ENCODE measurements at places on chromosomes 13 and 19.

GRCh38 chr19:11166281-11167142, 10.9 kb upstream of the SPC24 start:
- DNase-seq = no peak

DNA sequence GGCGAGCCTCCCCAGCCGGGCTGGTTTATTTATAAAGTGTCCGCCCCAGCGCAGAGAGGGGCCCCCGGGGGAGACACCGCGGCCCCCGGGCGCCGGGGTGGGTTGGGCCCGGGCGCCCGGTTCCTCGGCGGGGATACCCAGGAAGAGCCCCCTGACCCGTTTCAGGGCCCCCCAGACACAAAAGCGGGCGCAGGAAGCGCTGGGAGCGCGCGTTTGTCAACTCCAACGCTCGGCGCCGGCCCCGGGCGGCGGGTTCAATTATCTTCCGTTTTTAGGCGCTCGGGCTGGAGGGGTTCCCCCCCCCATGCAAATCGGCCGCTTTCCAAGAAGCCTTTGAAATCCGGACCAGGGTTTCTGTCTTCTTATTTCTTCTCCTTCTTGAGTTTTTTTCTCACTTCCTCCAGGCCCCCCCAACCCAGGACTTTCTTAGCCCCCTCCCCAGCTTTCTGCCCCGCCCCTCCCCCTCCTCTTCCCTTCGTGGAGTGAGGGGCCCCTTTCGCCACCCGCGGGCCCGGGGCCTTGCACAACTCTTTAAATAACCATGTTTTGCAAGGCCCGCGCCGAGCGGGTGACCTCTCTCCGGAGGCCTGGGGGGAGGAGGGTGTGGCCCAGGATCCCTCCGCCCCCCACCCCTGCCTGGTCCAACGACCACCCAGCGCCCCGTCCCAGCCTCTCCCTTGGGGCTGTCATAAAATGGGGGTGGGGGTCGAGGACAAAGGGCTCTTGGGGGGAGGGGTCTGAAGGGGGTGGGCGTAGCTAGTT, 935 bp downstream of the ARID3A start:
- DNase-seq = peak; percentile 69

DNA sequence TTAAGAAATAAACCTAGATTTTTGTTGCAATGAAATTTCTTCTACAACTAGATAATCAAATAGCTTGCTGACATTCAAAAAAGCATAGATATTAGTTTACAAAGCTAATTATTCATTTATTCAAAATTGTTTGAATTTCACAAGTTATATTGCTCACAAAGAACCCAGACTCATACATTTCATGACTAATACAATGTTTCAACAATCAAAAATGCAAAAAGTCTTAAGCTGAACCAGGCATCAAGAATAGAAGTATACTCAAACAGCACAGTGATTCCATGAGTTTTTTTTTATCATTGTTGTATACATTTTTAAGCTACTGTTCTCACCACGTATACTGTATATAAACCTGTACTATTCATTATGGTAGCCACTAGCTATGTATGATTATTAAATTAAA, 51.0 kb downstream of the DIAPH3 start:
- DNase-seq = no peak

GRCh38 chr19:1313695-1314613, 28.3 kb downstream of the EFNA2 start:
- no peak for DNase-seq

GRCh38 chr19:42683917-42684513, 56.3 kb downstream of the PSG3 start:
- peak; percentile 7 for DNase-seq

DNA sequence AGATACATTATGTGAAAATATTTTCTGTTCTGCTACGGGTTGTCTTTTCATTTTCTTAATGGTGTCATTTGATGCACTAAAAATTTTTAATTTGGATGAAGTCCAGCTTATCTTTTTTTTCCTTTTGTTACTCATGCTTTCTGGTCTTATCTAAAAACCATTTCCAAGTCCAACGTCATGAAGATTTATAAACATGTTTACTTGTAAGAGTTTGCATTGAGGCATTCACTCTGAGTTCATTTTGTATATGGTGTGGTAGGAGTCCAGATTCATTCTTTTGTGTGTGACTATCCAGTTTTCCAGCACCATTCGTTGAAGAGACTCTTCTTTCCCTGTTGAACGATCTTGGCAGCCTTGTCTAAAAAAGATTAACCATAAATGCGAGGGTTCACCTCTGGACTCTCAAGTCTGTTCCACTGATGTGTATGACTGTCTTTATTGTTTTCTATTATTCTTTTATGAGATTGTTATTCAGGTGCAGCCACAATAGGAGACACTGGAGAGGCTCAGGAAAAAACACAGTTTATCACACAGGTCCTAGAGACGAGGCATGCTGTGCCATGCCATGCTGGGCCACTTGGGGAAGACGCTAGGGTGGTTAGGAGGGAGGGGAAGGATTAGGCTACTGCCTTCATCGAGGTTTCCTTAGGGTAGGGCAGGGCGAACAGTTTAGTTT, 35.0 kb downstream of the NAA16 start:
- no peak for DNase-seq

- DNase-seq = peak; percentile 94
Observed at GRCh38 chr19:2887391-2887914, 13.3 kb upstream of the ZNF57 start.

- no peak for DNase-seq
Observed at GRCh38 chr19:1790054-1790792, 21.9 kb downstream of the ATP8B3 start.

GRCh38 chr13:110817143-110817542, 97.7 kb downstream of the ANKRD10 start:
- DNase-seq = no peak

DNA sequence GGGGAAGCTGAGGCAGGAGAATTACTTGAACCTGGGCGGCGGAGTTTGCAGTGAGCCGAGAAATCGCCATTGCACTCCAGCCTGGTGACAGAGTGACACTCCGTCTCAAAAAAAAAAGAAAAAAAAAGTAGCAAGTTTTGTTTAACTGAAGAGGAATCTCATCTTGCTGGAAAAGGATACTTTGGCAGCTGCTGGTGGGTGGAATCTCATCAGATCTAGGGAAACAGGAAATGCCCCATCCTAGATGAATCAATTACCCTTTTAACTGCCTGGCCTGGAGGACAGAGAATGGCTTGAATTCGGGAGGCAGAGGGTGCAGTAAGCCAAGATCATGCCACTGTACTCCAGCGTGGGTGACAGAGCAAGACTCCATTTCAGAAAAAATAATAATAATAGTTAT, 8.4 kb downstream of the ZNF320 start:
- DNase-seq = no peak

GRCh38 chr13:30145709-30146367, 161.5 kb downstream of the KATNAL1 start:
- DNase-seq = no peak

GRCh38 chr13:58680115-58680514, 1048.6 kb downstream of the PCDH17 start:
- DNase-seq = no peak

DNA sequence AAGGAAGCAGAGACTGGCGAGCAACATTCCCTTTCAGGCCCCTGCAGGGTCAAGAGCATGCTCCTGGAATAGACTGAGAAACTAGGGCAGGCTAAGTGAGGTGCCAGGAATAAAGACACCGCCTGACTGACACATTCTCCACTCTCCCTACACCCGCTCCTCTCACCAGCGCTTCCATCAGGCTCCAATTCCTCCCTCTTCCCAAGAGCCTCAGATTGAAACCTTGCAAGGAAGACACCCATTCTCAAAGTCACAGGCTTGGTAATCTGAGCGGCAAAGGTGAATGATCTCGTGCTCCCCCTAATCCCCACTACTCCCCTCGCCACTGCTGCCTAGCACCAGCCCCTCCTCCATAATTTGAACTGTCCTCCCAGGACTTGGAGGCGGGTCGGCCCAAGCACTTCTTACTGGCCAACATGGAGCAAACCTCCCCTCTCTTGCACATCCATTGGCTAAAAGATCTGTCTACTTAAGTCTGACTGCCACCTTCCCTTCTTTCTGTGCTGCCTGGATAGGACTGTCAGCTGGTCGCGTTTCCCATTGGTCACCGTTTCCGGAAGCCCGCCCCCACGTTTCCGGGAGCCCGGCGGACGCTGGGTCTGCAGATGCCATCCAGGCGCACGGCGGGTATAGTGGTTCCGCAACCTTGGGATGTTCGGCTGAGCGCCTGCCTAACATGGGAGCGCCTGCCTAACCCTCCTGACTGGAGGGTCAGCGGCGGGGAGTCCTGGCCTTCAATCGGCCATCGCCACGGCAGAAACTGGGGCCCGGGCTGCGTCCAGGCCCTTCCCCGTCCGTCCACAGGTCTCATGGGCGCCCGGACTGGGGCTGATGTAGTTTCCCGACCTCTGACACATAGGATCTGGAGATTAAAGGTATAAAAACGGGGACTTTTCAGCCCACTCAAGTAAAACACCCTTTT, 33.6 kb downstream of the ZNF383 start:
- DNase-seq = no peak

- DNase-seq = peak; percentile 60
Observed at GRCh38 chr13:29801737-29802305, 48.6 kb downstream of the UBL3 start.

GRCh38 chr19:10433131-10433536, 12.8 kb downstream of the PDE4A start:
- DNase-seq = no peak

DNA sequence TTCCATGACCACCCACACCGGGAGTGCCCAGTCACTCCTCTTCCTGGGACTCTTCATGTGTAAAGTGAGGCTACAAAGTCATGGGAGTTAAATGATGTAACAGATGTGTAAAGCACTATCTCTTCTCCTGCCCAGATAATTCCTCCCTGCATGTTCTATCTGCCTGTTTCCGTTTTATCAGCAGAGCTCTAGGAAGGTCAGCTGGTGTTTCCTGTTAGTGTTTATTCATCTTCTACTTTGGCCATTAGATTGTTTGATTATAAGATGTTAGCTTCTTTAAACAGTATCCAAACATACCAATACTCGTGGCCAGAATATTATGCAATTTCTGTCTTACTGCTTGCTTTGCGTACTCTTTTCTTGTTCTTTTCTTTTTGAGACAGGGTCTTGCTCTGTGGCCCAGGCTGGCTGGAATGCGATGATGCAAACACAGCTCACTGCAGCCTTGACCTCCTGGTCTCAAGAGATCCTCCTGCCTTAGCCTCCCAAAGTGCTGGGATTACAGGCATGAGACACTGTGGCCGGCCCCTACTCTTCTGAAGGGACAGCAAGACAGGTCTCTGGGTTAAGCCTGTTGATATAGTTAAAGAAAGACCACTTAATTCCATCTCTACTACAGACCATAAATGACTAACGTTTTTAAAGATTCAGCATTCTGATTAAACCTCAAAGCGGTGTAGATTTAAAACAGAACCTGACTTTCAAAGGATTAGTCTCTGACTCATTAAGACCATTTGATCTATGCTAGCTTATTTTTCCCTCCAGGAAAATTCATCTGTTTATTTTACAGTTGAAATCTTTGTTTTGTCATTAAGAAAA, 97.4 kb upstream of the AKAP11 start:
- DNase-seq = no peak

DNA sequence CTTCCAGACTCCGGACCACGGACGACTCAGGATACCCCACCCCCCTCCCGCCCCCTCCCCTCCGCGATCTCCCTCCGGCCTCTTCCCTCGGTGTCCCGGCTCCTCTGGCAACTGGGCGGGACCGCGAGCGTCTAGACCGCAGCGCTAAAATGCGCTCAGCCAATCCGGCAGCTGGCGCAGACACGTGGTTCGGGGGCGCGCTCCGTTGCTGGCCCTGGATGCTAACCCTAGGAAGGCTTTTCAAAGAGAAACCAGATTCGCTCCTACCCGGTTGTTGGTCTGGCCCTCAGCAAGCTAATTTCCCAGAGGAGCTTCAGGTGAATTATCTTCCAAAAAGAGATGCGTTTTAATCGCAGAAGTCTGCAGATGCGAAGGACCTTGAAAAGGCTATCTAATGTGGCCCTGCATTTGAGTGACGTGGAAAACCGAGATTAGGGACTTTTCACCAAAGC, at the start of gene DZIP1:
Gene DZIP1 (minus strand): TSS at position 106 of the 452 bp plus-strand sequence. CDS start 2,677 bp downstream, outside the sequence.
- DNase-seq = no peak

DNA sequence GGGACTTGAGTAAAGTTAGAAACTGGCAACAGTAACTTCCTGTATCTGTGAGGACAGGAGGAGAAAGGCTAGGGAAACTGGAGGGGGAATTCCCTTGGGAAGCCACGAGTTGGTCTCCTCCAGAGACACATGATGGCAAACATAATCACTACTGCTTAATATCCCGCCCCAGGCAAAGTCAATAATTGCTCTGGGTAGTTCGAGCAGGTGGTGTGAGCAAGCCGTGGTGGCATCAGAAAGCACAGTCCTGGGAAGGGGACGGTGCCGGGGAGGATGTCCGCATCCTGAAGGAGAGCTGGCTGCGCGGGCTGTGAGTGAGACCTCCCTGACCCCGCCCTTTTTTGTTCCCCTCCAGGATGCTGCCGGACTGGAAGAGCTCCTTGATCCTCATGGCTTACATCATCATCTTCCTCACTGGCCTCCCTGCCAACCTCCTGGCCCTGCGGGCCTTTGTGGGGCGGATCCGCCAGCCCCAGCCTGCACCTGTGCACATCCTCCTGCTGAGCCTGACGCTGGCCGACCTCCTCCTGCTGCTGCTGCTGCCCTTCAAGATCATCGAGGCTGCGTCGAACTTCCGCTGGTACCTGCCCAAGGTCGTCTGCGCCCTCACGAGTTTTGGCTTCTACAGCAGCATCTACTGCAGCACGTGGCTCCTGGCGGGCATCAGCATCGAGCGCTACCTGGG, 1.4 kb downstream of the FFAR2 start:
- no peak for DNase-seq

DNA sequence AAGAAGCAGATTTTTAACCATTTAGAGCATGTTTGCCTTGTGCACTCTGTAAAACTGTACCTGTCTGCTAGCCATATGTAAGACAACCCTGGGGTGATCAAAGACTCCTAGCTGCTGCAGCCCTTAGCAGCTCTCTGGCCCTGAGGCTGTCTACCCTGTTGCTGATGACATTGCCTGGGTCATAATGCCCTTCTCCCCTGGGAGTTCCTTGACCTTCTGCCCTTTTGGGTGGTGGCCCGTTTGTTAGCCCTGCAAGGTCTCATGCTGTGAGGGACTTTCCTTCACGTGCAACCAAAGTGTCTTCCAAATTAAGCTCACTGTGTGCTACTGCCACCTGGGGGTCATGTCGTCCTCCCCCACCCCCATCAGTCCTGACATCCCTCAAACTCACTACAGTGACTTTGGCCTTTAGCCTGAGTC, 7.4 kb downstream of the GPC6 start:
- DNase-seq = no peak

- no peak for DNase-seq
Observed at GRCh38 chr19:7534531-7535046, 928 bp upstream of the PNPLA6 start.

DNA sequence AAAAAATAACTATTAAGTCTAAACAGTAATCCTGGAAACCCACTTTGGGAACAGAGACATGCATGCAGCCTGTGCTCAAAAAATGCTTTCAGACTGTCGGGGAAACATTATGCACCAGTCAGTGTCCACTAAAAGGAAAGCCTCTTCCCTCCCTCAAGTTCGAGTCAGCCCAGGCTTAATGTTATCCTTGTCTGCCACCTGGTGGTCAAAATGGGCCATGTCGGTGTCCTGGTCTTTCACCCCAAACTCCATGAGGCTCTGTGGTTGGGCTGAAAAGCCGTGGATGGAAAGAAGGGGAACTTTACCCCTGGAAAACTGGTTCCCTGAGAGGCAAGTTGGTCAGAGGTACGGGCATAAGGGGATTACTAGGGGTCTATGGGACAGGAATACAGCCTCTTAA, 88.4 kb upstream of the ZNF492 start:
- peak; percentile 11 for DNase-seq

Measured in Kasumi-1 (cell line).